ENCODE measurements at places on chromosomes 6 and 20.
A peak's percentile ranks its signal among the peaks of the same experiment; 100 is the strongest.

DNA sequence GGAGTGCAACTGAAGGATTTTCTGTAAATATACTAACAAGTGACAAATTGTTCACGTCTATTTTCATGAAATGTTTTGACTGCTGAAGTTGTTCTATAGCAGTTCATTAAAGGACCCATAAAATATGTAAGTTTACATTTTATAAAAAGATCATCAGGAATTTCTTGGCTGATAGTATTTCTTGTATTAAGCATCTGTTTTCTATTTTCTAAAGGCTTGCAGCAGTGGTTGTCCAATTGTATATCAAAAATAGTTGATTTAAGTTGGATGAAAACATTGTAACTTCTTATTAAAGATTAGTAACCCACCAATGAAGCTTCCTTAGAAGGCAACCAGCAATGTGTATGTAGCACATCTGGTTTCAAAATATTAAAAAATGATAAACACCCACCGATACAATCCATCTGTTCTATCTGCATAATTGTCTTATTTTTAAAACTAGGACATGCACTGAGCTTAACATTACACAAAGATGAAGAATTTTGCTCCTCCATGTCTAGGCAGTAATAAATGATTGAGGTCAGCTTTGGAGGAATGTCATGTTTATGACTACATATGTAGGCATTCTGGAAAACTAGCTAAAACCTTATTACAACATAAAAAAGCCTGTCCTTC, 301.3 kb upstream of the TCF21 start:
- DNase-seq, result no peak

- no peak for DNase-seq
These were observed 512.5 kb downstream of the BCKDHB start for GRCh38 chr6:80618953-80619352.

DNA sequence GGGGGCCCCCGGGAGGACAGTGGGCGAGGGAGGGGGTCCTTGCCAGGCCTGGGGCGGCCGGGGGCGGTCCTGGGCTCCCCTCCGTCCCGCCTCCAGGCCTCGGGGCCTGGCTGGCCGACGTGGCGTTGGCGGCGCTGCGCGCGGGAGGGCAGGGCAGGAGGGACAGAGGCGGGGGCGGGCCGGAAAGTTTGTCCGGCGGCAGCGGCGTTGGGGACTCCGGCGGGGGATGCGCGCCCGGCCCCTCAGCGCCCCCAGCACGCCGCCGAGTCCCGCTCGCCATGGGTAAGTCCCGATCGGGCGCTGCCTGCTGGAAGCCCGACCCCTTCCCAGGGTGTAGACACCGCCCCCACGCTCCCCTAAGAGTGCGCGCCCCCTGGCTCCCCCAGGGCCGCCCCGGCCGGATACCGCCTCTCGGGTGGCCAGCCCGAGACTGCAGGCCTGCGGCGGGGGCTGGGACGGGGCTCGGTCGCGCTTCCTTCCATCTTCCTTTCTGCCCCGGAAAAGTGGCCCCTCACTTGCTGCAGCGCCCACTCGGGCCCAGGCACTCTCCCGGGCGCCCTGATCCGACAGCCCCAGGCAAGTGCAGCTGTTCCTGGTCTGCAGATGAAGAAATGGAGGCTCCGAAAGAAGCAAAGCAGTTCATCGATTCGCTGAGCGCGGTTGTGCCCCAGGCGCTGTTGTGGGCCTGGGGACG, at the start of gene SLC2A10:
TSS of gene SLC2A10 (plus strand) at position 191 of the 694 bp plus-strand sequence. CDS start at position 279, 88 bp downstream.
- DNase-seq, result no peak

- no peak for DNase-seq
These were observed 137.2 kb downstream of the PTPRT start for GRCh38 chr20:43052532-43052931.

- DNase-seq, result no peak
These were observed 178.8 kb upstream of the AKAP12 start for GRCh38 chr6:151060766-151061531.

- no peak for DNase-seq
These were observed 83.2 kb downstream of the SLC22A23 start for GRCh38 chr6:3373597-3374203.

DNA sequence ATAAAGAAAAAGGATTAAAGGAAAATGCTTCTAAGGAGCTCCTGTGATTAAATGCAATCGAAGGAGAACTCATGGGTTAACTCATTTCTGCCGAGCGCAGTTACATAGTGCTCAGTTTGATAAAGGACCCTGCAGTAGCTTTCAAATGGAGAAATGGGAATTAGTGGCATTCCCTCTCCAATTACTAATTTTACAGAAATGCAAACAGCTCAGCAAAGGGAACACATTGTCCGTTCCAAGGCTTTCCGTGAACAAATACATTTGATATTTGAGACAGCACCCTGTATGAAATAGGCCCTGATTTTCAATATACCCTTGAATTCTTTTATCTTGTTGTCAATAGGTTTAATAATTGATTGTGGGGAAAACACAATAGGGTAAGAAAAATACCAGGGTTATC, 375.9 kb upstream of the TSHZ2 start:
- no peak for DNase-seq

- DNase-seq, result no peak
These were observed 373.2 kb upstream of the ID4 start for GRCh38 chr6:19463925-19464324.

DNA sequence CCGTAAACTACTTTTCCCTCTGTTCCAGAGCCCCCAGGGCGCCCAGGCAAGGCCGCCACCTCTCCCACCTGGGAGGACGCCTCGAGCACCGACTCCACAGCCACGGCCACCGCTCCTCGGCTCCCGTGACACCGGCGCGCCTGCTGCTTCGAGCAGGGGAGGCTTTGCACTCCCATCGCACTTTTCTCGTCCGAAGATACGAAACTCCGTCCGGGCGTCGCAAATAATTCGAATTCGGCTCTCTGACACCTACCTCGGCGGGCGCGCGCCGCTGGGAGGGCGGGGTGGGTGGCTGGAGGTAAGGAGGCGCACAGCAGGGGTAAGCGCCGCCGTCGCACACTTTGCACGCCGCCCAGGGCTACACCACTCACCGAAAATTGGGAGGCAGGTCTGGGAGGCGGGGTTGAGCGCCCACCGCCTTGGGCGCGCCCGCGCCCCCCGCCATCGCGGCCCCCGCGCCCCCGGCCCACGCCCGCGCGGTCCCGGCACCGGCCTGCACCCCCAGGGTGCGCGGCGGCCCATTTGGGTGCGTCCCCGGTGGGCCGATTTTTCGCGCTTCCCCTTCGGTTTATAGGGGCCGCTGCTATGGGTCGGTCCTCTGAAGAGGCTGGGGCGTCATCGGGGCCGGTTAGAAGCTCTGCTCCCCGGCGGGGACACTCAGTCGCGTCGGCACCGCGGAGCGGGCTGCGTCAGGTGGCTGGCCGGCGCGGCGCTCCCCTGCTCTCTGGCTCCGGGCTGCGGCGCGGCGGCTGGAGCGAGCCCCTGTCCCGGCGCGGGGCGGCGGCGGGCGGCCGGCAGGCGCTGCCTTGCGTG, 36.2 kb downstream of the GNAS start:
- DNase-seq, result peak; percentile 75

- DNase-seq, result no peak
These were observed 74.5 kb downstream of the ALDH8A1 start for GRCh38 chr6:134875367-134875766.

DNA sequence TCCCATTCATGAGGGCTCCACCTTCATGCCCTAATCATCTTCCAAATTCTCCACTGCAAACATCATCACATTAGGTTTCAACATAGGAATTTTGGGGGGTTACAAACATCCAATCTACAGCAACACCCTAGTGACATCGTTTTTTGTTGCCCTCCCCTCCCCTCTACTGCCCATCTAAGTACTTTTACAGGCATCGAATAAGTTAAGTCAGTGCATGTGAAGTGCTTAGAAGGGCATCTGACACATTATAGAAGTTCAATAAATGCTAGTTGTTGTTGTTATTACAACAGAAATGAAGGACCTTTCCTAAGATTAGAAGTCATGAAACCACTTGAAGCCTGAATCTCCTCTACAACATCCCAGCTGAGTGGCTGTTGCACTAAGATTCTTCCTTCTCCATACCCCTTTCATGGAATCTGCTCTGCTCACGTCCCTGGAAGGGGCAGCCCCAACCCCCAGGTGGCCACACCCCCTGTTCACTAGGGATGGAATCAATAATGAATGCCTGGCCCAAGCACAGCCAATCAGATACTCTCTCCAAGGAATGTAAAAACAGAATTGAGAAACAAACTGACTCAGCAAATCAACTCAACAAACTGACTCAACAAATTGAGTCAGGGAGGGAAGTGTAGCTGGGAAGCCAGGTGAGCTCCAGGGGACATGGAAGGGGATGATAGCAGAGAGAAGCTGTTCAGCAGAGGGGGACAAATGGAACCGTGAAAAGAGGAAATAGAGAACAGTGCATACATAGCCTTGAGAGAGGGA, 3.9 kb upstream of the LRP11 start:
- no peak for DNase-seq

- DNase-seq, result no peak
These were observed 36.4 kb upstream of the RPN2 start for GRCh38 chr20:37142708-37143107.

Measured in CD14-positive monocyte (primary cell).